ENCODE measurements at places on chromosomes 2 and 18. TPM values are rescaled to one million over a fixed set of nuclear protein-coding genes. Genes with fewer than 3 reads are reported as not detected.

GRCh38 chr2:64941801-64942200 lies 47.4 kb upstream of the SLC1A4 start:
- peaks cover 23% of the 10 kb centered on the region for H3K4me1 ChIP-seq
- no peak for DNase-seq
- no peak overlapping the region for H3K27ac ChIP-seq
- no peaks in the 10 kb centered on the region for H3K27me3 ChIP-seq

GRCh38 chr2:237627441-237628246 lies at the start of gene LRRFIP1:
Gene LRRFIP1, plus strand, starts transcription at chr2:237627587. Its CDS starts 58 bp downstream, at chr2:237627645.
- no peak within 1 kb of the TSS for H3K27ac ChIP-seq
- peak within 1 kb of the TSS; percentile 82 for H3K4me3 ChIP-seq
- peak; percentile 32 for DNase-seq
- peaks cover 20% of the 10 kb centered on the region for H3K4me1 ChIP-seq
- H3K27me3 ChIP-seq: peaks cover 6% of the 10 kb centered on the region

DNA sequence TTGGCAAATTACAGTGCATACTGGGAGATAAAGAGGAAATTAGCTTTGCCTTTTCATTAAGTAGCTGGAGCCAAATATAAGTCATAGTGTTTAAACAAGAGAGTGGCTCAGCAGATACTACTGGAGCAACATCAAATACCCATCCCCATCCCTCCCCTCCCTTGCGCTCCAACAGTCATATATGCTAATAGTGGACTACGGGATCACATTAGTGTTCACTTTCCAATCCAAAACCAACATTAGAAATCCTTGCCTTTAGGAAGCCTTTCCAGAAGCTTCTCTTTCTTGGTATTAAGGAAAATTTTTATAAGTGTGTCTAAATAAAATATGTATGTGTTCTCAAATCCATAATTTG lies 1669.3 kb downstream of the SUCLG1 start:
- H3K27ac ChIP-seq: no peak overlapping the region
- H3K27me3 ChIP-seq: no peaks in the 10 kb centered on the region
- no peaks in the 10 kb centered on the region for H3K36me3 ChIP-seq
- no peak overlapping the region for H3K4me3 ChIP-seq

DNA sequence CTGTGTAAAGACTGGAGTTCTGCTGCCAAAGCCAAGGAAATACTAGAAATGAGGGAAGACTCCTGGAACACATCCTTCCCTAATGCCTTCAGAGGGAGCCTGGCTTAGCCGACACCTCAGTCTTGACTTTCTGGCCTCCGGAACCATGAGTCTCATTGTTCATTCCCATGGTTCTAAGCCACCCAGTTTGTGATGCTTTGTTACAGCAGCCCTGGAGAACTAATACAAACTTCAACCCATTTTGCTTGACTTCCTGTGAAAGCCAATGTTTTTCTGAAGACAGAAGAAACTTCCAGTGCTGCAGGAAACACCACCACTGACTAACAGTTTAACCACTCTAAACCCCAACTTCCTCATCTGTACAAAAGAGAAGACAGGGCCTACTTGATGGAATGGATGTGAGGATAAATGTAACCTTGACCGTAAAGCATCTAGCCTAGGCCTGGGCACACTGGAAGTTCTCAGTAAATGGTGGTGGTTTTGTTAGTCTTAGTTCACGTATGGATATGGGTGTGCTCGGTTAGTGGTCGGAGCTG lies 85.9 kb upstream of the RFX8 start:
- H3K27ac ChIP-seq: peak overlapping the region; percentile 51
- H3K4me3 ChIP-seq: no peak overlapping the region
- H3K36me3 ChIP-seq: peaks cover 5% of the 10 kb centered on the region
- no peaks in the 10 kb centered on the region for H3K27me3 ChIP-seq
- no peak for DNase-seq

DNA sequence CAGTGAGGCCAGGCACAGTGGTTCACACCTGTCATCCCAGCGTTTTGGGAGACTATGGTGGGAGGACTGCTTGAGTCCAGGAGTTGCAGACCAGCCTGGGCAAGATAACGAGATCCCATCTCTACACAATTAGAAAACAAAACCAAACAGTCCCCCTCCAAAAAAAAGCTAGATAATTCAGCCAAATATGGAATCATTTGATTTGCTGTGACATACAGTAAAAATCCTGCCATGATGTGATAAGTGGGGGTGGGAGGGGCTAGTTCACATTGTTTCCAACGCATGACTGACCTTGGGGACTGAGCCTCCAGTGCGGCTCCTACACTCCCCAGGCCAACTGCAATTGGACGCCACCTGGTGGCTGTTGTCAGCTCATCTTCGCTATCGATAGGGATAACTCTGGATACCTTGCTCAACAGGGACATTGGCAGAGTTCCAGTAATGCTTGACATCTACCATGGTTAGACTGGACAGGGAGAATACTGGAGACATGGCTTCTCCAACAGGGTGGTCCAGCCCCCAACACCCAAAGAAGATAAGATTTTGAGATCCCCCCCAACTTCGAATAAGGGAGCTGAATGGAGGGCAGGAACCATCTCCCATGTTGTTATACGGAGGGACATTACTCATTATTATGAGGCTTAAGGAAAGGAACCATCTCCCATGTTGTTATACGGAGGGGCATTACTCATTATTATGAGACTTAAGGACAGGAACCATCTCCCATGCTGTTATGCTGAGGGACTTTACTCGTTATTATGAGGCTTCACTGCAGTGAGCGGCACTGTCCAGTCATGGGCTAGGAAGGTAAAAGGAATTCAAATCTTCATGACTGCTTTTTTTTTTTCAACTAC lies 135.9 kb downstream of the TGIF1 start:
- no peak overlapping the region for H3K4me3 ChIP-seq
- H3K4me1 ChIP-seq: peaks cover 36% of the 10 kb centered on the region
- peak overlapping the region; percentile 1 for H3K27ac ChIP-seq

Gene LINC00305
- total RNA-seq: not detected

Gene OXER1
- total RNA-seq: not detected

- peaks cover 3% of the 10 kb centered on the region for H3K4me1 ChIP-seq
- no peak overlapping the region for H3K27ac ChIP-seq
- DNase-seq: no peak
- no peak overlapping the region for H3K4me3 ChIP-seq
- H3K36me3 ChIP-seq: no peaks in the 10 kb centered on the region
- no peaks in the 10 kb centered on the region for H3K27me3 ChIP-seq
Observed at GRCh38 chr2:70570041-70570661, 16.5 kb upstream of the TGFA start.

DNA sequence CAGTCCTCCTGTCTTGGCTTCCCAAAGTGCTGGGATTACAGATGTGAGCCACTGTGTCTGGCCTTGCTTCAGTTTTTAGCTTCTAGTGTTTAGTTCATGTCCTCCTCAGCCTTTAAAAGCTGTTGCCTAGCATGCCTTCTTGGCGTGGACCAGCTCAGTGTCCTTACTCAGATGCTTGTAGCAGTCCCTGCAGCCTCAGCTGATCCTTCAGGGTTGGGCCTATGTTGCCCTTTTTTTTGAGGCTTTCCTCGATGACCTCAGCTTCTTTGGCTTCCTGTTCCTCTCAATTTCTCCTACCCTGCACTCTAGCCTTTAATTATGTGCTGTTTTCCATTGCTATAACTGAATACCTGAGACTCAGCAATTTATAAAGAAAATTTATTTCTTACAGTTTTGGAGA lies 57.7 kb downstream of the TANC1 start:
- H3K27ac ChIP-seq: no peak overlapping the region
- H3K27me3 ChIP-seq: no peaks in the 10 kb centered on the region
- H3K4me3 ChIP-seq: no peak overlapping the region

GRCh38 chr2:70029814-70030409 lies 57.4 kb upstream of the PCBP1 start:
- H3K4me1 ChIP-seq: no peaks in the 10 kb centered on the region
- no peak overlapping the region for H3K27ac ChIP-seq
- no peaks in the 10 kb centered on the region for H3K27me3 ChIP-seq
- H3K36me3 ChIP-seq: peaks cover 4% of the 10 kb centered on the region

DNA sequence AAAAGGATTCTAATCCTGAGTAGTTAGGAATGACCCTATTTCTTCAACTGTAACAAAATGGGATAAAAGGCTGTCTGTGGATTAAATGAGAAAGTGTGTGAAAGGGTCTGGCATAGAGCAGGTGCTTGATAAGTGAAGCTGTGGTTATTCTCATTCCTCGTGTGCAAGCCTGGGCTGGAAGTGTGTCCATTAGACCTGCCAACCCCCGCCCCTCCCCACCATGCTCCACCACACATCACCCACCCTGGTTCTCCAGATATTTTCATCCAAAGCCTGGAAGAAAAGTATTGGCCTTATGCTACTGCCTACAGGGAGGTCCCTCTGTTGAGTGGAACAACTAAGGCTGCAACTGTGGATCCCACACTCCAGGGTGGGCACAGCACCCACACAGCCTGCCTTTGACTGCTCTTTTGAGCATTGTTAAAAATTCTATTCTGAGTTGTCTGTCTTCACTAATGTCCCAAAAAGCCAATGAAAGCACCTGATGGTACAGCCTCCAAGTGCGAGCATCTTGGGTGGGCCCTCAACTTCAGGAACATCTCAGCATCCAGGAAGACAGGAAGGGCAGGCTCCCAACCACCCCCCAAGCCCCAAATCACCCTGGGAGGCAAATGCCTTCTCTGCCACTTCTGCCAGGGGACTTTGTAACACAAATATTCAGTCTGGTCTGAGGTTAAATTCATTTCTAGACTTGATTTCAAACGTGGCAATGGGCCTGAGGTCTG lies 102.8 kb upstream of the PPP1CB start:
- no peak for DNase-seq
- no peak overlapping the region for H3K27ac ChIP-seq
- H3K27me3 ChIP-seq: no peaks in the 10 kb centered on the region
- H3K36me3 ChIP-seq: no peaks in the 10 kb centered on the region
- H3K4me3 ChIP-seq: no peak overlapping the region
- peaks cover 23% of the 10 kb centered on the region for H3K4me1 ChIP-seq

- H3K27ac ChIP-seq: no peak overlapping the region
- H3K4me3 ChIP-seq: no peak overlapping the region
- DNase-seq: no peak
- no peaks in the 10 kb centered on the region for H3K4me1 ChIP-seq
Observed at GRCh38 chr2:150887926-150888325, 373.7 kb downstream of the RBM43 start.

GRCh38 chr2:37477921-37478320 lies 133.5 kb downstream of the QPCT start:
- H3K36me3 ChIP-seq: no peaks in the 10 kb centered on the region
- no peak for DNase-seq
- H3K4me1 ChIP-seq: no peaks in the 10 kb centered on the region
- no peak overlapping the region for H3K27ac ChIP-seq

GRCh38 chr2:9709539-9710285 lies 78.9 kb upstream of the YWHAQ start:
- H3K4me1 ChIP-seq: peaks cover 35% of the 10 kb centered on the region
- no peak overlapping the region for H3K4me3 ChIP-seq
- no peak for DNase-seq
- no peaks in the 10 kb centered on the region for H3K36me3 ChIP-seq

- no peak overlapping the region for H3K4me3 ChIP-seq
- H3K36me3 ChIP-seq: no peaks in the 10 kb centered on the region
- H3K27me3 ChIP-seq: peaks cover 7% of the 10 kb centered on the region
- DNase-seq: no peak
- no peaks in the 10 kb centered on the region for H3K4me1 ChIP-seq
Observed at GRCh38 chr2:29226375-29226774, 111.2 kb downstream of the CLIP4 start.

GRCh38 chr2:238684362-238685326 lies 163.2 kb upstream of the TWIST2 start:
- peaks cover 13% of the 10 kb centered on the region for H3K4me1 ChIP-seq
- peak; percentile 37 for DNase-seq
- no peaks in the 10 kb centered on the region for H3K36me3 ChIP-seq
- H3K4me3 ChIP-seq: no peak overlapping the region

GRCh38 chr2:71702971-71703898 lies 249.9 kb downstream of the DYSF start:
- no peak for DNase-seq
- no peak overlapping the region for H3K27ac ChIP-seq
- H3K36me3 ChIP-seq: no peaks in the 10 kb centered on the region
- no peak overlapping the region for H3K4me3 ChIP-seq
- no peaks in the 10 kb centered on the region for H3K4me1 ChIP-seq
- no peaks in the 10 kb centered on the region for H3K27me3 ChIP-seq

- H3K4me1 ChIP-seq: no peaks in the 10 kb centered on the region
- H3K4me3 ChIP-seq: no peak overlapping the region
- DNase-seq: no peak
- no peaks in the 10 kb centered on the region for H3K36me3 ChIP-seq
Observed at GRCh38 chr2:36178384-36178783, 177.2 kb upstream of the CRIM1 start.

DNA sequence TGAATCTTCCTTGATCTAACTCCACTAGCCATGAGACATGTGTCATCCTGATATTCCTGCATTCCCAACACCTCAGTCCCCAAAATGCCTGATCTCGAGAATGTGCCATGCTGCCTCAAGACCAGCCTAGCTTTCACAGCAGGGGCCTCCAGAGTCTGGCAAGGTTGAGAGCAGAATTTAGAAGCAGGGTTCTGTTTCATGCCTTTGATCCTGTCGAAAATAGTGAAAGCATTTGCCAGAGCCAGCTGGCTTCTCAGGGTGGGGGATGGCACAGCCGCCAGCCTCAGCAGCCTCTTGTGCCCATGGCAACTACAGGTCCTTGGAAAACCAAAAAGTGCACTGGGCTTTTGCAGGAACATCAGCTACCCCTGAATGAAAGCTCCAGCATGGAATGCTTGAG lies 143.5 kb downstream of the RTN4 start:
- DNase-seq: no peak
- H3K4me3 ChIP-seq: no peak overlapping the region
- H3K4me1 ChIP-seq: peaks cover 10% of the 10 kb centered on the region
- no peaks in the 10 kb centered on the region for H3K36me3 ChIP-seq
- no peak overlapping the region for H3K27ac ChIP-seq

- H3K36me3 ChIP-seq: no peaks in the 10 kb centered on the region
- H3K4me1 ChIP-seq: peaks cover 26% of the 10 kb centered on the region
- no peak overlapping the region for H3K27ac ChIP-seq
- H3K27me3 ChIP-seq: no peaks in the 10 kb centered on the region
- no peak overlapping the region for H3K4me3 ChIP-seq
Observed at GRCh38 chr18:13620206-13620672, 106.1 kb downstream of the FAM210A start.

DNA sequence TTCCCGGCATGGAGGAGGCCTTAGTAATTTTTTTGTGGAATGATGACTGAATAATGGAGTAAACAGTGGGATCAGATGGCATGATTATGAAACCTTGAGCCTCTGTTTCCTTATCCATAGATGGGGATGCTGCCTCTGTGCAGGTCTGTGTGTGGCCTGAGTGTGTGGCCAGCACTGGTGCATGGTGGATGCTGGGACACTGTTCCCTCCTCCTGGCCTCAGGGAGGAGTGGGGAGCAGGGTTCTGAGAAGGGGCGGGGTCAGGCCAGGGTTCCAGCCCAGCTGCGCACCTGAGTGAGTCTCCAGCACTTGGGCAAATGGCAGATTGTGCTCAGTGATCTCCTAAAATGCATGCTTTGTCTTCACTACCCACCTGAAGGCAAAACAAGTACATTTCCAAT lies 66.4 kb downstream of the DCDC2C start:
- peaks cover 12% of the 10 kb centered on the region for H3K27me3 ChIP-seq
- no peaks in the 10 kb centered on the region for H3K4me1 ChIP-seq
- DNase-seq: no peak

Gene LYPD6
- not detected for total RNA-seq

- DNase-seq: no peak
- no peaks in the 10 kb centered on the region for H3K36me3 ChIP-seq
- no peak overlapping the region for H3K27ac ChIP-seq
- no peak overlapping the region for H3K4me3 ChIP-seq
- H3K4me1 ChIP-seq: peaks cover 24% of the 10 kb centered on the region
Observed at GRCh38 chr2:110870545-110870944, 138.2 kb downstream of the ACOXL start.

Gene WNT6
- not detected for total RNA-seq

Measured in activated naive CD4-positive, alpha-beta T cell treated with anti-CD3 and anti-CD28 coated beads for 36 hours (primary cell).